ENCODE measurements at places on chromosomes 1 and 21.

GRCh38 chr1:96365076-96365475, 356.5 kb upstream of the PTBP2 start:
- DNase-seq, result no peak

DNA sequence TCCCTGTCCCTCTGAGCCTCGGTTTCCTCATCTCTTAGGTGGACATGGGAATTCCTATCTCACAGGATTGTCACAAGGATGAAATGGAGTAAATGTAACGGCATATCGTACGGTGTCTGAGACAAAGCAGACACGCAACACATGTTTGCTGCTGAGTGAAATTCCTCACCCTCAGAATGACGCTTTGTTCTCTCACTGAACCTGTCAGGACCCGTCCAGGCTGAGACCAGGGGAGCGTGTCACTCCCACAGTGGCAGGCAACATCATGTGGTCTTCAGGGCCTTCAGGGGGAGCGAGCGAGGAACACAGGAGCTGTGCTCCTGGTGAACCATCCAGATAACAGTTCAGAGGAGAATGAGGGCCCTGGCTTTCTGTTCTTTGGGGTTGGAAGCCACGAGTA, 74.2 kb downstream of the TOMM20 start:
- no peak for DNase-seq

DNA sequence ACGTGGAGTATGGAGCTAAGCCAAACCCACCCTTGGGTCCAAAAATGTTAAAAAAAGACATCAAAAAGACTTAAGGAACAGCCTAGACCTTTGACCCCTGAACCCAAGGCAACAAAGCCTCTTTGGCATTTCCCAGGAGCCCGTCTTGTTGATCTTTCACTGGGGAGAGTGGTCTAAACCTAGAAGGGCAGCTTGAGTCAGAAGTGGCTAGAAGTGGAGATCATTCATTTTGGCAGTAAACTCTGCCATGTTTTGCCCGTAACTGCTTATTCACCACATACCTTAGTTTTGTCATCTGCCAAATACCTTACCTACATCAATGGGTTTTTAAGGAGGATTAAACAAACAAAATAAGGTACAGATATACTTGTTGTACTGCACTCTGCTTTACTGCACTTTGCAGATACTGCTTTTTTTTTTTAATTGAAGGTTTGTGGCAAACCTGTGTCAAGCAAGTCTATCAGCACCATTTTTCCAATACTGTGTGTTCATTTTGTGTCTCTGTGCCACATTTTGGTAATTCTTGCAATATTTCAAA, 1.7 kb upstream of the CTSE start:
- no peak for DNase-seq

DNA sequence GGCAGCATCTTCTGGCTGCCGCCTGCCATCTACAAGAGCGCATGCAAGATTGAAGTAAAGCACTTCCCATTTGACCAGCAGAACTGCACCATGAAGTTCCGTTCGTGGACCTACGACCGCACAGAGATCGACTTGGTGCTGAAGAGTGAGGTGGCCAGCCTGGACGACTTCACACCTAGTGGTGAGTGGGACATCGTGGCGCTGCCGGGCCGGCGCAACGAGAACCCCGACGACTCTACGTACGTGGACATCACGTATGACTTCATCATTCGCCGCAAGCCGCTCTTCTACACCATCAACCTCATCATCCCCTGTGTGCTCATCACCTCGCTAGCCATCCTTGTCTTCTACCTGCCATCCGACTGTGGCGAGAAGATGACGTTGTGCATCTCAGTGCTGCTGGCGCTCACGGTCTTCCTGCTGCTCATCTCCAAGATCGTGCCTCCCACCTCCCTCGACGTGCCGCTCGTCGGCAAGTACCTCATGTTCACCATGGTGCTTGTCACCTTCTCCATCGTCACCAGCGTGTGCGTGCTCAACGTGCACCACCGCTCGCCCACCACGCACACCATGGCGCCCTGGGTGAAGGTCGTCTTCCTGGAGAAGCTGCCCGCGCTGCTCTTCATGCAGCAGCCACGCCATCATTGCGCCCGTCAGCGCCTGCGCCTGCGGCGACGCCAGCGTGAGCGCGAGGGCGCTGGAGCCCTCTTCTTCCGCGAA, 3.8 kb downstream of the CHRNB2 start:
- DNase-seq, result no peak
